ENCODE measurements at places on chromosomes 12 and 14.

GRCh38 chr12:104534162-104534856 is 77.6 kb downstream of the CHST11 start:
- no peak for DNase-seq

GRCh38 chr12:54734196-54734950 is 86.2 kb upstream of the DCD start:
- DNase-seq: no peak

- DNase-seq: no peak
Observed at GRCh38 chr14:89477391-89477790, 60.4 kb upstream of the FOXN3 start.

GRCh38 chr14:29321646-29322045 is 555.1 kb downstream of the FOXG1 start:
- DNase-seq: no peak

DNA sequence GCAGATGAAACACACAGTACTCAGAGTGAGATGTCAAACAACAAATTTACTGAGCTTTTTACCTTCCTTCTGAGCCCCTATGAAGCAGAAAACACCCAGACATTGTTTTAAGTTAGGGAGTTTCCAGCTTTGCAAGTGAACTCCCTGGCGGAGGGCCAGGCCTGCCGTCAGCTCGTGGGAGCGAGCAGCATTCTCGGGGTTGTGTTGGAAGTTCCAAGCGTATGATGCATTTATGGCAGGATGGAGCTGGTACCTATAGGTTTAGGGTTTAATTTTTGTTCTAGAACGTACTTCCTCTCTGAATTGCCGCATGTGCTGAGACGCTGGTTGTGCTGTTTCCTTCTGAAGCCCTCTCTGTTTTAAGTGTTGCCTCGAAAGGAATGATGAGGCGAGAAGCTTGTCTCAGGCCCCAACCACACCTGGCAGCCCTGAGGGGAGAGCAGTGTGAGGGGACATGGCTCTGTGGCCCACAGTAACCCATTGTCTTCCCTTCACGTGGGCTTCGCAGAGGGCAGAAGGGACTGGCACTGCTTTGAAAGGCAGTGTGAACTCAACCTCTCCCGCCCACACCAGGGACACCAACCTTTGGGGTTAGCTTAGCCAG is 76.6 kb downstream of the SSPN start:
- DNase-seq: no peak

DNA sequence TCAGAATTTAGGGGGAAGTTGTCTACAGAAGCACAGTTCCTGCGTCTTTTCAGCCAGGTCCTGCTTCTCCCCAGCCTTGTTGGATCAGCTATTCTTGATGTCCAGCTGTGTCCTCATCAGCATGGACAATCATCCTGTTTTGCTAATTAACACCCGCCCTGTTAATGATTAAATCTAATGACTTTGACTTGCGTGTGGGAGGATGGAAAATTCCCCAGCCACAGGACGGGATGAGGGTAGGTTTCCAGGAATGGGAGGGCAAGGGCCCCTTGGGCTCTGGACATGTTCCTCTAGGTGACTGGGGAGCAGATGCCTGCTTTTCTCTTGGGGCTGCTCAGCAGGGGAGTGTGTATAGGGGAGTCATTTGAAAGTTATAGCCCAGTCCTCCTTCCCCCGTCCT is 5.3 kb upstream of the PPP1R1A start:
- DNase-seq: no peak

GRCh38 chr14:58731465-58732293 is 93.9 kb downstream of the DACT1 start:
- no peak for DNase-seq

GRCh38 chr12:52722680-52723079 is 19.4 kb upstream of the KRT77 start:
- no peak for DNase-seq

DNA sequence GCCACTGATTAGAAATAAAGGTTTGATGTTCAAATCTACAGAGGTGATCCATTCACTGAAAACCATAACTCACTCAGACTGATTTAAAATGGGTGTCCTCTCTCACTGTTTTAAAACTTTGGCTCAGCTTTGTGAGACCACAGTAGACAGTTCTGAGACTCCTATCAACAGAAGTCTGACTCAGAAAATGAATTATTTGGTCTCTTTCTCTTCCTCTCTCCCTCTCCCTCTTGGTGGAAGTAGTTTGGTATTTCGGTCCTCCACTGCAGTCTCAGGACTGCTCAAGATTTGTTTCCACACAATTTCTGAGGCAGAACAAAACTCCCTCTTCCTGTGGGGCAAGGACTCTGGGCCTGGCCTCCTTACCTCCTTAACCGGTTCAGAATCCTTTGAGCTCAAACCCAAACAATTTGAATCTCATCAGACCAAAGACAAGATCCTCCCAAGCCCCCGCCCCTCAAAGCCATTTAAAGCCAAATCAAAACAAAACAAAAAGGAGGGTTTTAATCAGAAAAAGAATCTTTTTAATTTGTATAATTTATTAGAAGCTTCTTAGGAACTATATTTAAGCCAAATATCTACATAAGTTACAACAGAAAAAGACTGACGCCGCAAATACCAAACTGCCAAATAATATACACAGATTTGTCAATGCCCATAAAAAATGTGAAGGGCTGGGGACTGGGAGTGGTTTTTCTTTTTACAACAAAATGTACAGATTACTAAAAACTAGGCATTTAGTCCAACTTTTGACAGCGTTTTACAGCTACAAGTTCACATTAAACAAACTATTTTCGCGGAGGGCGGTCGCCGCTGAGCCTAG is 3.9 kb downstream of the NKX2-1 start:
- DNase-seq: no peak

GRCh38 chr12:59973515-59973914 is 377.7 kb downstream of the SLC16A7 start:
- no peak for DNase-seq

DNA sequence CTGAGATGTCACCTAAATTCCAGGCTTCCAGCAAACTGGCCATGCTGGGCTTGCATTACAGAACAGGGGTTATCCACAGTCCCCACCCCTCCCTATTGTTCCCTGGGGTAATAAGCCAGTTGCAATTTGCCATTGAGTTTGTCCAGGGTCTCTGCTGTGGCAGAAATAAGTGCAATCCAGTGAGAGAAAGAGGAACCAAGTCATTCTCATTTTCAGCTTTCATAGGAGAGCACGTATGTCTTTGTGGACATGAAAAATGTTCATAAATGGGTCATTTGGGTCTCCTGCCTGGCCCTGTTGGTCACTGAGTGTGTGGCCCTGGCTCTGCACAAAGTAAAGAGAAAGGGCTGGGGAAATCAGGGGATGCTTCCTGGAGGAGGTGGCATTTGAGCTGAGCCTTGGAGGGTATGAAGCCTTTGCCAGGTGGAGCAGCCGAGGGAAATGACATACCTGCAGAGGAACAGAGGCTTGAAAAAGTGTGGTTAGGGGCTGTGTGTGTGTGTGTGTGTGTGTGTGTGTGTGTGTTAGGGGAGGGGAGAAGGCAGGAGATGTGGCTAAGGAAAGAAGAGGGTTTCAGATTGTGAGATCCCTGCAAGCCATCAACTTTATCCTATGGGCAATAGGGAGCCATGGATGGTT is 29.3 kb downstream of the CMKLR1 start:
- DNase-seq: no peak

DNA sequence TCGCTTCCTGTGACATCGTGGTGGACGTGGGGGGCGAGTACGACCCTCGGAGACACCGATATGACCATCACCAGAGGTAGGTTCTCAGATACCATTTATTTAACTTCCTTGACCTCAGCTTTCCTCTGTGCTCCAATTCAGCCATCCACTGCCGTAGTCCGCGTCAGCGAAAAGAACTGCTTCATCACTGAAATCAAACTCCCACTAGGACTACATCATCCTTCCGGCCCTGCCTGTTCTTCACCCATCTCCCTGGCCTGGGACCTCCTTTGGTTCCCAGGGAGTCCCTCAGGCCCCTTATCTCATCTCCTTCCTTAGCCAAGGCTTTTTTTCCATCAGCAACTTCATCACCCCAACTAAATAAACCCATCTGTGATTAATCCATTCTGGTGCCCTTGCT is 692 bp downstream of the MYG1 start:
- no peak for DNase-seq

DNA sequence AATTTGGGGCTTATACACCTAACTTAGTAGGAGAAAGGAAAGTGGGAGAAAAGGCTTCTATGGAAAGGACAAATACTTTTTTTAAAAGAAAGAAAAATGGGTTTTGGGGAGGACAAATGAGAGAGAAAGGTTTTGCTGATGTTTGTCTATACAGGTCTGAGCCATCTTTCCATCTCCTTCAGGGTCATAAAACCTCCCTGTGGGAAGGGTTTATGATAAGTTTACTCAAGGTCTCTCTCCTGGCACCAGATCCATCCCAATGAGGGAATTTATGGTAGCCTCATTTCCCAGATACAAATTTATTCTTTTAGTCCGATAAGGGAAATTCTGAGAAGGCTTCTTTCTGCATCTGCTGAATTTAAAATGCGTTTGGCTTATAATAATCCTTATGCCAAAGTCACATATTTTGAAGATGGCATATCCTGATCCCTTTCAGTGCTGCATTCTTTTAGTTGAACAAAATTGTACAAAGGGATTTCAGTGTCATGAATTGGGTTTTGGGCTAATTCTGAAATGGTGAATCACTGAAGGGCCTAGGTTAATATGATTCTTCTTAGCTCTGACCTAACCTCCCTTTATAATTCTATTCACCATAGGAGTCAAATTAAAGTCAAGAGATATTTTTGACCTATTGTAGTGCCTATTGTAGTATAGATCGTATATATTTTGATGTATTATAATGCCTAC is 173.5 kb upstream of the DYRK2 start:
- no peak for DNase-seq

DNA sequence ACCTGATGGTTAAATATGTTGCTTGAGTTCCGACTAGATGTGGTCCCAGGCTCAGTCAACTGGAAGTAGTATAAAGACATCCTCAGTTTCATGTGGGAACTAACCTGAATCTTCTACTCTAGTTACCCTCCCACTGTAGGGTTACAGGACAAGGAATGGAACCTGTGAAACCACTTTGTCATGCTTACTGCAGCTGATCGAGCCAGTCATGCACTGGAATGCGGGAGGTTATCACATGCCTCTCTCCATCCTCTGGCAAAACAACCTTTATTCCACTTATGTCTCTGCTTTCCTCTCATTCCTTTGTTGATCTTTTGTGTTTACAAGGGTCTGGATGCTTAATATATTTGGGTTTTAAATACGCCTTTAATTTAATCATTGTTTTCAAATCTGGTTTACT is 111.9 kb upstream of the DDHD1 start:
- no peak for DNase-seq

- no peak for DNase-seq
Observed at GRCh38 chr12:26726956-26727355, 106.0 kb downstream of the ITPR2 start.

DNA sequence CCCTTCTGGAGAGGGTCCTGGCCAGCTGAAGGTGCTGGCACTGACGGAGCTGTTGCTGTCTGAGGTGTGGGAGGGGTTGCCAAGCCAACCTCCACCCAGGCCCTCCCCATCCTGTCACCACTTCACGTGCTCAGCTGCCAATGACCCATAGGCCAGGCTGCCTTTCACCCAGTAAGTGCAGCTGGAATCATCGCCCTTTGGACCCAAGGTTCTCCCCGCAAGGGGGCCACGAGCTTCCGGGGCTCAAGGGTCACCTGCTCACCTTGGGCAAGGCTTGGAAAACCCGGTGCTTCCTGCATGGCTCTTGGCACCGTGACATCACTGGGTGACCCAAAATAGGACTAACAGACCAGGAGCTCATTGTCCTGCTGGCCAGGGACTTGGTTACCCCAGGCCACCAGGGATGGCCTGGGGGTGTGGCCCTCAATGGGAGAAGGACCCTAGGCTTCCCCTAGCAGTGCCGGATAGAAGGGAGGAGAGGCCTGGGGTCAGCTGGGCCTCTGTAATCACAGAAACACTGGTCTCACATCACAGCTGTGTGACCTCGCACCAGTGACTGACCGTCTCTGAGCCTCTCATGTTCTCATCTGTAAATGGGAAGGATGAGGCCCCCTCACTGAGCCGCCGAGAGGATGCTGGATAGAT is 51.3 kb downstream of the CCDC85C start:
- DNase-seq: no peak

DNA sequence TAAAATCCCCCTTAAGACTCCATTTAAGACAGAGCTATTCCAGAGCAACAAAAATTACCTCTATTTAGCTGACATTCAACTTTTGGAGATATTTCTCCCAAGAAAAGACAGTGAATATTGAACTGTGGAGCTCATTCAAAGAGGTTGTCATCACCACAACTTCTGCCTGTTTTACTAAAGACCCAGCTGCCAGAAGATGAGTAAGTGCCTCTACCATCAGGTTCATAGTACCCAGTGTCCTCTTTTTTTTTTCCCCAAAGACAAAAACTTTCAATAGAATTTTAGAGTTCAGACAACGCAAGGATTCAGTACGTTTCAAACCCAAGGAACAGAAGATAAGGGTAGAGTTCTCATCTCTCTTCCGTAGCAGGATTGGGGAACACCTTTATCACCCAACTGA is 461.3 kb downstream of the BCAT1 start:
- DNase-seq: no peak

GRCh38 chr12:123983822-123984485 is 10.9 kb downstream of the ZNF664 start:
- DNase-seq: peak; percentile 53

DNA sequence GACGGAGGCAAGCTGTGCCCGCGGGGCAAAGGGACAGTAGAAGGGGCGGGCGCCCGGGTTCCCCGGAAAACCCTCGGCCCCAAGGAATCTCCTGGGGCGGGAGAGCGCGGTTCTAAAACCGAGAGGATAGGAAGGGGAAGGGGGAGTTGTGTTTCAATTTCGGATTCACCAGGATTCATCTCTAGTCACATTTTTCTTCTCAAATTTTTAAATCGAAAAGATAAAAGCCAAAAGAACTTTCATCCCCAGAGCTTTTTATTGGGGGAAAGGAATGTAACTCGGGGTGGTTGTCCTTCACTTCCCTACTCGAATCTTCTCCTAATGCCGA is 1.4 kb downstream of the BMP4 start:
- no peak for DNase-seq

DNA sequence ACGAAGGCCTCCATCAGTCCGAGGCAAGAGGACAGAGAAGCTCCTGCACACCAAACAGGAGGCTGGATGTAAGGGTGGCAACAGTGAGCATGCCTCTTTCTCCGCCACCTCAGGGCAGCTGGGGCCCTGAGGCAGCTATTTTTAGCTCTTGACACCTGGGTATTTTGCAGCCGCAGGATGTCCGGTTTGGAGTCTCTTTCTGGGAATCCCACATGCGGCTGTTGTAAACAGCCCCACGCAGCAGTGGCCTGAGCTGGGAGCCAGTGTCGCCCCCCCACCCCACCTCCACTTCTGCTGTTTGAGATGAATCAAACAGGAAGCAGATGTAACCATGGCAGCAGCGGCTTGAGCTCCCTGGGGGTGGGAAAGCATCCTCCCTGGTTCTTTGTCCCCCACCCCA is 11.7 kb downstream of the HDAC7 start:
- peak; percentile 90 for DNase-seq

DNA sequence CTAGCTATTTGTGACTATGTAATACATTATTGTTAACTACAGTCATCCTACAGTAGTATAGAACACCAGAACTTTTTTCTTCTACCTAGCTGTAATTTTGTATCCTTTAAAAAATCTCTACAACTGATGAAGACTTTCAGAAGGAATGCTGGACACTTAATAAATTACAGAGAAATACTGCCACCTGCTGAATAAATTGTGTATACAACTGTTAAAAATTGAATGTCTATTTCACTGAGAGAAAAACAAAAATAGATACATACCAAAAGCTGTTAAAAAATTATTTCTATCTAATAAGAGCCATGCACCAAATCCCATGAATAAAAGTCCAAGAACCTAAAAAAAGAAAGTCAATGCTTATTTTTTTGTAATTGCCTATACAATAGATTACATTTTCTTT is 6.6 kb downstream of the TSPAN19 start:
- no peak for DNase-seq

- DNase-seq: no peak
Observed at GRCh38 chr12:46435625-46436024, 63.1 kb upstream of the SLC38A2 start.

Measured in stimulated activated effector memory CD8-positive, alpha-beta T cell treated with anti-CD3 and anti-CD28 coated beads, Interleukin-12 subunit alpha, Interleukin-12 subunit beta, amount 100 ng/mL, for 72 hours (primary cell).